ENCODE measurements at places on chromosomes 1 and 21. TPM values are rescaled to one million over a fixed set of nuclear protein-coding genes. Genes with fewer than 3 reads are reported as not detected.

DNA sequence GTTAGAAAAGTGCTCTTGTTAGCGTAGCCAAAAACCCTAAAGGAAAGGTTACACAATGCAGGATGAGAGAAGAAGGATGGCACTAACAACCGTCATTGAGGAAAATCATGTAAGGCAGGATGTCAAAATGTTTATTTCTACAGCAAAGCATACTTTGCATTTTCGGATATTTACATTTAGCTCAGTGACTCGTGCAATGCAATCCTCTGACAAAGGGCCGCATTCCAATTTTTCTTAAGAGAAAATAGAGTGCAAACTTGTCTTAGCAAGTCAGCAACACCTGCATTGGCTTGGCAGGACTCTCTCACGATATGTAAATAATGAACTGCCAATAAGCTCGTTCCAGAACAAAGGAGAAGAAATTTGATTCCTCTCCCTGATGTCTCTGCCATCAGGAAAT lies 33.3 kb downstream of the TIAM1 start:
- DNase-seq, result no peak

GRCh38 chr1:33866281-33866680 lies 2.4 kb downstream of the HMGB4 start:
- DNase-seq, result no peak

Gene OR2M3
- not detected for total RNA-seq

DNA sequence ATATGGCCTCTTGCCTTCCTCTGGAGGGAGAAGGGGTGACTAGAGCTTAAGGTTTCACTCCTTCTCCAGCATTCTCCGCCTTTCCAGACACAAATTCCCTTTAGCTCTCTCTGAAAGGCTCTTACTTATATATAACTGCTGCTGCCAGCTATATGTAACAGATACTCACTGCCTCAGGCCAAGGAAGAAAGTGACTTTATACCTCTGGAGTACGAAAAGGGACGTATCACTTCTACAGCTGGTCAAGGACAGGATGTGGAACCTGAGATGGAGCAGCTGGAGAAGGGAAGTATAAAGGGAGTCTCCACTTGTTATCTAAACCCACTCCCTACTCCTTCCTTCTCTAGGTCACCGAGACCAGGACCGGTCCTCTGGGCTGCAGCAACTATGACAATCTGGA lies 102.4 kb downstream of the BRINP2 start:
- no peak for DNase-seq

DNA sequence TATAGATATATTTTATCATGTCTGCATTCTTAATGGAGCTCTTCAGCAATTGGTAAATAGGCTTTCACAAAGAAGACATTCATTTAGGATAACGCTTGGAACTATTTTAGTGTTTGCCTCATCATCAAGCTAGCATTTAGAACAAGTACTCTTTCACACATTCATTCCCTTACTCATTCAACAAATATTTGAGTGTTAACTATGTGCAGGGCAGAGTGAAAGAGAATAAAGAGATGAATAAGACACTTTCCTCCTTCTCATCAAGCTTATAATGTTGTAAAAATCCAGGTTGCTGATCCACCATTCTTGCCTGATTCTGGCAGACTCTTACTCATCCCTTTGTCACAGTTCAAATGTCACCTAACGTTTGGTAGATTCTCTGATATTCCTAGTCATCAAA lies 386.3 kb upstream of the BEND5 start:
- DNase-seq, result no peak

DNA sequence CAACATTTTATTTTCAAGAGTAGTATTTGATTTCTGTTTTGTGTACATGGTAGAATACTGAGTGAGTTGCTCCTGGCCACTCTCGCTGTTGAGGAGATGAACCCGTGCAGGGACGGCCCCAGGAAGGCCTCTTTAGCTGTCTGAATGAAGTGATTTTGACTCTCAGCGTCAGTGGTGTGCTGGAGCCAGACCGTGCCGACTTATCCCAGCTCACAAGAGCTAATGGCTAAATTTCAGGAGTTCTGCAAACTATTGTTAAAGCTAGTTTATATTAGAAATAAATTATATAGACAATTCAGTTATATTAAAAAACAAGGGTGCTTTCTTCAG lies 111.2 kb upstream of the KIF26B start:
- no peak for DNase-seq

DNA sequence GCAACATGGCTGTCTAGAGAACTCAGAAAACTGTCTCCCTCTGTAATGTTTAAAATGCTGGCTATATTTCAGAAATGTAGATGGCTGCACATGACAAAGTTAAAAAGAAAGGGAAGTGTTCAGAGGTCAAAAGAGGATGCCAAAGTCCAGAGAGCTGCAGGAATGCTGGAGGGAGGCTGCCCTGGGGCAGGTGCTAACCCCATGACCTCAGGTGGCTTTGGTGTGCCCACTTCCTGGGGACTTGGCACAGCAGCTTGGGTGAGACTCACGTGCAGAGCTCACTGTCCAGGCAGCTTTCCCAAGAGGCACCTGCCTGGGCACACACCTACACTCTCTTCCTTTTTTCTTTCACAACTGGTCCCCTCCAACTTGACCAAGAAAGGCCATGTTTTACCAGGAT lies 256.4 kb downstream of the KCNJ6 start:
- no peak for DNase-seq

GRCh38 chr1:27724961-27725373 lies 794 bp upstream of the FAM76A start:
- no peak for DNase-seq

Gene PGLYRP3
- not detected for total RNA-seq
